ENCODE measurements at places on chromosomes 12 and 14. TPM values are rescaled to one million over a fixed set of nuclear protein-coding genes. Genes with fewer than 3 reads are reported as not detected.
A peak's percentile ranks its signal among the peaks of the same experiment; 100 is the strongest.

- DNase-seq, result no peak
Measured at GRCh38 chr14:76426161-76426696, 50.3 kb downstream of the ESRRB start.

- no peak for DNase-seq
Measured at GRCh38 chr12:80632835-80633234, 74.6 kb upstream of the MYF6 start.

- no peak for DNase-seq
Measured at GRCh38 chr12:105348561-105348960, 18.1 kb downstream of the C12orf75 start.

DNA sequence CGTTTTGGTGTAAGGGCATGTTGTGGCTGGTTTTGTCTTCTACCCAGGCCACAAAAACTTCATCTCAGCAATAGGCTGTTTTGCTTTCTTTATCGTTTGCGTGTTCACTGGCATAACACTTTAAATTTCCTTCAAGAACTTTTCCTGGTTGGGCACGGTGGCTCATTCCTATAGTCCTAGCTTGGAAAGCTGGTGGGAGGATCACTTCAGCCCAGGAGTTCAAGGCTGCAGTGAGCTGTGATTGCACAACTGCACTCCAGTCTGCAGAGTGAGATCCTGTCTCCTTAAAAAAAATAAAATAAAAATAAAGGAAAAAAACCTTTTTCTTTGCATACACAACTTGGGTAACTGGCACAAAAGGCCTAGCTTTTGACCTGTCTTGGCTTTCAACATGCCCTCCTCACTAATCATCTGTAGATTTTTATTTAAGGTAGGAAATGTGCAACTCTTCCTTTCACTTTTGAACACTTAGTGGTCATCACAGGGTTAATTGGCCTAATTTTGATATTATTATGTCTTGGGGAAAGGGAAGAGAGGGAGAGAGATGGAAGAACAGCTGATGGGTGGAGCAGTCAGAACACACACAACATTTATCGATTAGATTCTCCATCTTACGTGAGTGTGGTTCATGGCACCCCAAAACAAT, 78.9 kb upstream of the PSMA6 start:
- no peak for DNase-seq

DNA sequence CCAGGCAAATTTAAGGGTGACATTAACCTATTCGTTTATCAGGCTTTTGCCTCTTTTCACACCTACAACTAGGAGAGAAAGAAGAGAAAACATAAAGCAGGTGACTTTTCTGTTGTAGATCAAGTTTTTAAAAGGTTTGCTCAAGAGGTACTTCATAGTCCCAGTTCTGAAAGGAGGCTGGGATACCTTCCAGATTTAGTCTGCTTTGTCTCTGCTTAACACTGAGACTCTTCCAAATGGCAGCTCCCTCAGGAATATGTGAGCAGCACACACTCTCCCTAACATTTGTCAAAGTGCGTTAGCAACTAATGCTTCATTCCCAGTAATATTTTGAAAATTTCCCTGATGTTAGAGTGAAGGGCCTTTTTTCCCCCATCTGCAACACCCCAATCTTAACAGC, 133.7 kb upstream of the RASSF8 start:
- DNase-seq, result no peak

GRCh38 chr14:65329911-65330310, 82.6 kb upstream of the FUT8 start:
- DNase-seq, result no peak

PRB2 gene
- polyA plus RNA-seq, result not detected

EGLN3 gene
- 3.4 TPM for polyA plus RNA-seq

DNA sequence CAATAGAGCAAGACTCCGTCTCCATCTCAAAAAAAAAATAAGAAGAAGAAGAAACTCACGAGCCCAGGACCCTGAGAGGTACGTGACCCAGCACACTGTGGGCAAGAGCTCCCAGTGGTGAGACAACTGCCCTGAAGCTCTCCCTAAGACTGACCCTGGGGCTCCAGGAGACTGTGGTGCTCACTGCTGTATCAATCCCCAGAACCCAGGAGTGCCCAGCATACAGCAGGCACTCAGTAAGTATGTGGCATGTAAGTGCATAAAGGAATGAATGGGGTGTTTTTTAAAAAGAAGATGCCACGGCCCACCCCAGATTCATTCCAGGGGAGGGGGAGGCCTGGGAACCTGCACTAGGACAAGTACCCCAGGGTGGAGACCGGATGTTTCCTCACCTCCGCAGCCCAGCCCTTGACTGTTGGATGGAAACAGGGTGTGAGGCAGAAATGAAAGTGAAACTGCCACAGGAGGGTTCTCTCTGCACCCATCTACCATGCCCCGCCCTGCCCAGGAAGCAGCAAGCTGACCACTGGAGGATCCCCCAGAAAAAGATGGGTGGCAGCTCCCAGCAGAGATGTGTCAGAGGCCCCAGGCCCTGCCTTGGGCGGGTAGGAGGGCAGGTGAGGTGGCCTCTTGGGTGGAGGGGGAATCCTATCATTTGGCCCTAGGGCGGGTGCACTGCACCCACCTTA, 12.2 kb downstream of the ITPK1 start:
- no peak for DNase-seq

KRT74 gene
- not detected for polyA plus RNA-seq

- DNase-seq, result no peak
Measured at GRCh38 chr12:124087266-124088051, 114.4 kb downstream of the ZNF664 start.

NKX2-1 gene
- not detected for polyA plus RNA-seq

GRCh38 chr14:90562652-90563051, 165.8 kb downstream of the CALM1 start:
- no peak for DNase-seq

DNA sequence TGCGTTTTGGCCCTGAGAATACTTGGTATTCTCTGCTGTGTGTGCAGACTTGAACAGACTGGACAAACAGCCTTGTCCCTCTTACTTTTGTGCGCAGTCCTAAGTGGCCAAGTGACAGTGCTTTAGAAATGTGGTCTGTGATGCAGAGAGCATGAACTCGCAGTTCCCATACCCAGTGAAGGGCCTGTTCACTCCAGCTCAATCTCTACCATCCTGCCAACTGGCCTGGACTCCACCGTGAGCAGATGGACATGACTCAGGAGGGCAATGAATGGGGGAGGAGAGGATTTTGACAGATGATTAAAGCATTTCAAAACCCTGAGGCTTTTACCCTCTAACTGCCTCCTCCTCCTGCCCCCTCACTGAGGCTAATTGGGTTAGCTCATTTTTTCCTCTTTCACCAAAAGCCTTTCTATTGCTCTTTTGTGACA, 62.5 kb upstream of the PYGL start:
- peak; percentile 57 for DNase-seq

- no peak for DNase-seq
Measured at GRCh38 chr12:130075497-130076076, 86.7 kb upstream of the FZD10 start.

GRCh38 chr12:45756666-45757065, 27.2 kb downstream of the ARID2 start:
- no peak for DNase-seq

DNA sequence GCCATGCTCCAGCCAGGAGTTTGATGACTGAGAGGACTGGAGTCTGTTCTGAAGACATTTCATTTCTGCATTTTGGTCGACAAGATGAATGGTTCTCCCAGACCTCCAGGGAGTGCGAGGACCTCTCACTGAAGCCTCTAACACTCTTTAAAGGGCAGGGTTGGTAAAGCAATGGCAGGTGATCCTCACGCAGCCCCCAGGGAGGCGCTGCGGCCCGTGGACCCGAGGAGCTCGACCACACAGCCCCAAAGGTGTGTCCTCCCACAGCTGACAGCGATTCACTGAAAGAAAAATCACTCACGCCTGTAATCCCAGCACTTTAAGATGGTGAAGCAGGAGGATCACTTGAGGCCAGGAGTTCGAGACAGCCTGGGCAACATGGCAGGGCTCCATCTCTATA, 183.8 kb upstream of the SFSWAP start:
- no peak for DNase-seq

DNA sequence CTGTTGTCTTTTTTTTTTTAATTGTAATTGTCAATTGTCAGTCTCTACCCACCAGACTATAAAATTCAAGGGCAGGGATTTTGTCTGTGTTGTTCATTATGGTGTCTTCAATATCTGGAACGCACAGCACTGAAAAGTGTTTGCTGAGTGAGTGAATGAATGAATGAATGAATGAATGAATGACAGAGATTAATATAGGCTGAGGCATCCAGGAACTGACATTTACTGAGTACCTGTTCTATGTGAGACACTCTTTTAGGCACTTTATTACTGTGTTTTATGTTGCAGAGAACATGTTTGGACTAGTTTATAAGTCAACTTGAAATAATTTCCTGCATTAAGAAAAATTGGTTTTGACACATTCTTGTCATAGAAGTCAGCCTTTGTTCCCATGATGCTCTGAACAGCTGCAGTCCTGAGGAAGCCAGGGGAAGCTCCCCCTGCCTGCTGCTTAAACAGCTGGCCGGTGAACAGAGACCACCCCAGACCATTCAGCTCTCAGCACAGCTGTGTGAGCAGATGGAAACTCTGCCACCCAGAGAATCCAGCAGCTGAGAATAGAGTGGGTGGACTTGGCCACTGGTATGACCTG, 160.7 kb upstream of the CCND2 start:
- DNase-seq, result no peak

GRCh38 chr14:44283836-44284235, 223.2 kb downstream of the FSCB start:
- no peak for DNase-seq

- no peak for DNase-seq
Measured at GRCh38 chr14:91987192-91987591, 39.7 kb upstream of the FBLN5 start.

SIX6 gene
- polyA plus RNA-seq, result not detected

DNA sequence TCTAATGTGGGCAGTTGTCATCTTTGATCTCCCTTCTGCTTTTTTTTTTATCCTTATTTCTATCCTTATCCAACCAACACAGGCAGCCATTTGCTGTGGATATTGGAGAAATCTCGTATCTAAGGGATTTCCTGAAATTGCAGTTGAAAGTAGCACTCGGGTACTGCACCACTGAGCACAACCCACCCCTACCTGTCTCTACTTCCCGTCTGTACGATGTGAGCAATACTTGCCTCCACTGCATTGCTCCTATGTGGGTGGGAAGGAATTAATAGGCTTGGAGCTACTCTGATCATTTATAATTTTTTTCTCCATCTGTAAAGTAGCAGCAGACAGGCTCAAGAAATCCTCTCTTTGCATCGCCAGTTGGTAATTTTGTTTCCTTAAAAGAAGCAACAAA, 300.4 kb downstream of the SNAPC1 start:
- no peak for DNase-seq

DNA sequence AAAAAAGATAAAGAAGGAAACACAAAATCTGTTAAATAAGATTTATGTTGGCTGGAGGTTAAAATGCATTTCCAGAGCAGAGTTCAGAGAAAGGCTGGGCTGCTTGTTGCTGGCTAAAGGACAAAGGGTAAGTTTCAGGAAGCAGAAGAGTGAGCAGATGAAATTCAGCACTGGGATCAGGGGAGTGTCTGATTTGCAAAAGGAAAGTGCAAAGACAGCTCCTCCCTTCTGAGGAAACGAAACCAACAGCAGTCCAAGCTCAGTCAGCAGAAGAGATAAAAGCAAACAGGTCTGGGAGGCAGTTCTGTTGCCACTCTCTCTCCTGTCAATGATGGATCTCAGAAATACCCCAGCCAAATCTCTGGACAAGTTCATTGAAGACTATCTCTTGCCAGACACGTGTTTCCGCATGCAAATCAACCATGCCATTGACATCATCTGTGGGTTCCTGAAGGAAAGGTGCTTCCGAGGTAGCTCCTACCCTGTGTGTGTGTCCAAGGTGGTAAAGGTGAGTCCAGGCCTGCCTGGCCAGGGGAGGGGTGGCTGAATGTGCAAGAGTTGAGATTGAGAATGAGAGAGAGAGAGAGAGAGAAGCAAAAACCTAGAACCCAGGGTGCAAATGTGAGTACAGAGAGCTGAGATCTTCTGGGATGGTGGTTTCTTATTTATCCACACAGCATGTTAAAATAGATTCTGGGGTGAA, at the start of gene OAS1:
Gene OAS1, plus strand, starts transcription at position 251 of the 703 bp plus-strand sequence. Its CDS starts 78 bp downstream, at position 329.
- DNase-seq, result peak; percentile 63
